ENCODE measurements at places on chromosomes 1 and 21.

DNA sequence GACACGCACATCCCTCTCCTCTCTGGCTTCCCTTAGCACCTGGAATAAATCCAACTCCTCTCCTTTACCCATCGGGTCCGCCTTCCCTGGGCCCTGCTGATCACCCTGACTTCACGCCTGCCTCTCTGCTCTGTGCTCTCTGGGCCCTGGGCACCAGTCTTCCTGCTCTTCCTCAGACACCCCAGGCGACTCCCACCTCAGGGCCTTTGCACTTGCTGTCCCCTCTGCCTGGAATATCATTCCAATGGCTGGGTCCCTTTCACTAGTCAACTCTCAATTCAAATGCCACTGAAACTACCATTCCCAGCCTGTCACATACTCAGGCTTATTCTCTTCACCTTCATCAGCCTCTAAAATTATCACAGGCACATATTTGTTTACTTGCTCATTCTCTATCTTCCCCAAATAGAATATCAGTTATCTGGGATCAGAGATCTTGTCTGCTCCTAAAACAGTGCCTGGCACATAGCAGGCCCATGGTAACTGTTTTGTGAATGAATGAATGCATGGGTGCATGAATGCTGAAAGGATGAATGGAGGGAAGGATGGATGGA is 27.2 kb upstream of the SELENON start:
- no peak for DNase-seq

GRCh38 chr1:119686661-119687060 is 25.1 kb upstream of the PHGDH start:
- DNase-seq = no peak

- no peak for DNase-seq
These were observed 77.0 kb downstream of the IARS2 start for GRCh38 chr1:220170836-220171526.

DNA sequence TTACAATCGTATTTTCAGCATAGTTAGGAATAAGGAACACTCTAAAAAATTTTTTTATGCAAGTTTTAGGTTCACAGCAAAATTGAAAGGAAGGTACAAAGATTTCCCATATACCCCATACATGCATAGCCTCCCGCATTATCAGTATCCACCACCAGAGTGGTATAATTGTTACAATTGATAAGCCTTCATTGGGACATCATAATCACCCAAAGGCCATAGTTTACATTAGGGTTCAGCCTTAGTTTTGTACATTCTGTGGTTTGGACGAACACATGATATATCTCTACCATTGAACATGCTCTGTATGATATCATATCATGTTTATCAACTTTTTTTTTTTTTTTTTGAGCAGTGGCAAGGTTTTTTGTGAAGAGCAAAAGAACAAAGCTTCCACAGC is 180.0 kb downstream of the SDCCAG8 start:
- DNase-seq = no peak

DNA sequence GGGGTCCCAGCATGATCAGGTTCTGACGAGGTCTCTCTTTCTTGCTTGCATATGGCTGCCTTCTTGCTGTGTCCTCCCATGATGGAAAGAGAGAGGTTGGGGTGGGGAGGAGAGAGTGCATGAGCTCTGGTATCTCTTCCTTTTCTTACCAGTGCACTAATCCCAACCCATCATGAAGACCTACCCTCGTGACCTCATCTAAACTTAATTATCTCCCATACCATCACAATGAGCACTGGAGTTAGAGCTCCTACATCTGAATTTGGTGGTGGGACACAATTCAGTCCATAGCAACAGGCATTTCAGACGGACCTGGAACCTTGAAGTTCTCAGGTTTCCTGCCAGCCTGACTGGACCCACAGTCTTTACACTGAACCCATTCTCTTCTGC is 125.2 kb upstream of the ZNF648 start:
- no peak for DNase-seq

GRCh38 chr1:54339126-54339525 is 67.1 kb downstream of the SSBP3 start:
- DNase-seq = no peak

DNA sequence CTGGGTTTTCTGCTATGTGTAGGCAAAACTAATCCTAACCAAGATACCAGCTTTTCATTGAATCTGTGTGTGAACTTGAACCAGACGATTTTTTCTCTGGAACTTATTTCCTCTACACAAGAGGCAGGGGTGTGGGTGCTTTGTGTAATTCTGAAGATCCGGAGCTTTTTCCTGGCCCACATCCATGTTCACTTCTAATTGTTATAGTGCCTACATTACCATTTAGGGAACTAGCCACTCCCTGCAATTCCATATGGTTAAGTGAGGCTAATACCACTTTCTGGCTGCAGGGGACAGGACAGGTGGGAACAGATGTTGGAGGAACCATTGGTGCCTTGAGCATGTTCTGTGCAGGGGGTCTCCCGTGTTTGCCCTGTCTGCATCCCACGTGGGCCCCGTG is 83.4 kb upstream of the FMN2 start:
- DNase-seq = no peak

DNA sequence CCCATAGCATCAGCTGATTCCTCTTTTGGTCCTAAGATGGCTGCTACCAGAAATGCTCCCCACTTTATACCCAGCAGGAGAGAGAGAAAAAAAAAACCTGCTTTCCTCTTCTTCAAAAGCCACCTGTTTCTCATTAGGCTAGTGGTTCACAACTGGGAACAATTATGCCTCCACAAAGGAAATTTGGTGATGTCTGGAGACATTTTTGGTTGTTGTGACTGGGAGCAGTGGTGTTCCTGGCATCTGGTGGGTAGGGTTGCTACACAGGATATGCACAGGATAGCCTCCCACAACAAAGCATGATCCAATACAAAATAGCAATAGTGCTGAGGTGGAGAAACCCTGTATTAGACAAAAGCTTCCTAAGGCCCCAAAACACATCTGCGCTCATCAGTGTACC is 38.5 kb upstream of the SGIP1 start:
- DNase-seq = peak; percentile 68

GRCh38 chr21:45103971-45104520 is 29.7 kb downstream of the ADARB1 start:
- DNase-seq = no peak

DNA sequence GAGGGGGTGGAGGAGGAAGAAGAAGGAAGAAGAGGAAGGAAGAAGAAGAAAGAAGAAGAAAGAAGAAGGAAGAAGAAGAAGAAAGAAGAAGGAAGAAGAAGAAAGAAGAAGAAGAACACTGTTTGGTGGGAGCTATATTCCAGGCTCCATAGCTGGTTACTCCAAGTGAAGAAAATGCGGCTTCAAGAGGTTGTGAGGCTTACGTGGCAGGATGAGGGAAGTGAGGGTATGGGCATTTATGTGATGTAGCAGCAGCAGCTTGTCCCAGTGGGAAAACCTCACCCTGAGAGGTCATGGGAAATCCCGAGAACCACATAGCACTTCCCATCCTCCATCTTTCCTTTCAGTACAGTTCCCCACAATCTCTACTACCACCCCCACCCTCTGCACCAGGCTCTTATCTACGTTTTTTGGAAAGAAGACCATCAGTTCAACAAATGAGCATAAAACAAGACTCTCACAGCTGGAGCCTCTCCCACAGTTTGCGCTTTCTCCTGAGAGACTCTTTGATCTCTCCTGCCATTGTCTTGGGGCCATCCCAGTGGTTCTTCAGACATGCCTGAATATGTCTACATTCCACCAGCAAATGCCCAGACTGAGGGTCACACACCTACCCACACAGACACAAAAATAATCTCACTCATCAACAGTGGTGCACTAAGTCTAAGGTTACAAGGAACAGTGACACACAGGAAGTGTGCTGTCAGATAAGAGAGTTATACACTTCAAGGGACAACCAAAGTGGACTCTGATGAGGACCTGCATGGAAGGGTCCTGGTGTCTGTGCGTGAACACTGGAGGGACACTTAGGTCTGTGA is 77.9 kb upstream of the KCNJ15 start:
- DNase-seq = no peak

DNA sequence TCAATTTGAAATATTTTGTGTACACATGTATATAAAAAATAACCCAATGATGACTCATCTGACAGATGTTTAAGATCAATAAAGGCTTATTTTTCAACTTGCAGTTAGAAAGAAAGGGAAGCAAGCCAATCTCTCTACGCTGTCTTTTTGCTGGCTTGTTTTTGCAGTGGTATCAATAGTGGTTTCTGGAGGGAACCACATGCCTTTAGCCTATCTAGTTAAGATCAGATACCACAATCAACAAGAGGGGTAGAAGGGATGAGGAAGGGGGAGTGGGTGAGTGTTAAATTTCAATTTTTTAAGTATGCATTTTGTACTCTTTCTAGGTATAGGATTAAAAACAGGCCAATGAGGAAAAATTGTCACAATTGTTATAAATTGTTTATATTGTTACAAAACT is 276.2 kb downstream of the KCNH1 start:
- no peak for DNase-seq

GRCh38 chr1:186812570-186812969 is 16.2 kb upstream of the PLA2G4A start:
- peak; percentile 58 for DNase-seq

- peak; percentile 17 for DNase-seq
These were observed 227.2 kb downstream of the DPYD start for GRCh38 chr1:97693601-97694000.

DNA sequence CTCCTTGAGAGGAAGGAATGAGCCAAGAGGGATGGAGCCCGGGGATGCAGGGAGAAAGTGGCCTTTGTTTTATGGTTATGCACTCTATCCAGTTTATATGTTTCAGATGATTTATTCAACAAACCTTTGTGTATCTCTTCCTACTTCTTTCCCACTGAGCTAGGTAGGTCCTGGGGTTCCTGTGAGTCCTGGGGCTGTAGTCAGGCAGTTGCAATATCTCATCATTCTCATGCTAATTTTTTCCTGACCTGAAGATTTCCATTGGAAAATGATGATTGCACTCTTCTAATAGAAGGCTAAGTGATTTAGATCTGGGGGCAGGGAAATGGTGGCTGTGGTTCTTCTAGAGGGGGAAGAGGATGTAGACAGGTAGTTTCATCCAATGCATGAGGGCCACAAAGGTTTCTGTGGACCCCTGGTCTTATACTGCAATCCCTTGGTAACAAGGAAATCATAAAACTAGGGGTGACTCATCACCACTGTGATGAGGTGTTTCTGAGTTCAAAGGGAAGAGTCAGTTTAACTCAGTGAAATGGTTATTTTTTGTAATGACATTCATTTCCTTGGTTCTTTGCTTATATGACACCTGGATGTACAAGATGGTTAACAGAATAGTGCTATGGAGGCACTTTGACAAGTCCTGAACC is 20.2 kb downstream of the B3GALT5 start:
- DNase-seq = no peak

- DNase-seq = no peak
These were observed 101.2 kb downstream of the HMGB4 start for GRCh38 chr1:33965086-33965485.

GRCh38 chr1:212677136-212677535 is 22.5 kb downstream of the BATF3 start:
- DNase-seq = no peak

DNA sequence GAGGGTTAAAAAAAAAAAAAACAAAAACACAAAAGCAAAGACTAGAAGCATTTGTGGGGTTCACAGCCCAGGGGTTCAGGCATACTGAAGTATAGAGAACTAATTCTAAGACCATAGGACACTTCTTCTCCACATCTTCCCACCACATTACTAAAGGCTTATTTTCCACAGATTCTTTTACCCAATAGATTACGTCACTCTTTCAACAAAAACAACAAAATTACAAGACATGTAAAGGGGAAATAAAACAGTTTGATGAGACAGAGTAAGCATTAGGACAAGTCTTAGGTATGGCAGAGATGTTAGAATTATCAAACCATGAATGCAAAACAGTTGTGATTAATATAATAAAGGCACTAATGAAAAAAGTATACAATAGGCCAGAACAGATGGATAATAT is 2013.7 kb downstream of the MRPL39 start:
- DNase-seq = no peak

DNA sequence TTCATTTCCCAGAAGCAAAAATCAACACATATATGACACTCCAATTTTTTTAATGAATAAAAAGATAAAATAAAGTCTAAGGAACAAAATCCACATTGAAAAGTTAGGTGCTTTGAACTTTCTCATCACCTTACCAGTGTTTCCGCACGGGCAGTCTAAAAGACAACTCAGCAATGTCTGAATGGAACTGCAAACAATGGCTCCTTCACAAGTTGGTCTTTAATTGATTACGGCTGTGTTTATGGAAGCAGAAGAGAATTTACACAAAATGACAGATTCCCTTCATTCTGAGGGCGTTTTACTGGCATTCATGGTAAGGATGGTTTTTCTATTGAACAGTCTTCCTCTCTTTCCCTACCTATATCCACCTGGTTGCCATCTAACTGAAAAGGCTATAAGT is 65.0 kb upstream of the RNPC3 start:
- no peak for DNase-seq

DNA sequence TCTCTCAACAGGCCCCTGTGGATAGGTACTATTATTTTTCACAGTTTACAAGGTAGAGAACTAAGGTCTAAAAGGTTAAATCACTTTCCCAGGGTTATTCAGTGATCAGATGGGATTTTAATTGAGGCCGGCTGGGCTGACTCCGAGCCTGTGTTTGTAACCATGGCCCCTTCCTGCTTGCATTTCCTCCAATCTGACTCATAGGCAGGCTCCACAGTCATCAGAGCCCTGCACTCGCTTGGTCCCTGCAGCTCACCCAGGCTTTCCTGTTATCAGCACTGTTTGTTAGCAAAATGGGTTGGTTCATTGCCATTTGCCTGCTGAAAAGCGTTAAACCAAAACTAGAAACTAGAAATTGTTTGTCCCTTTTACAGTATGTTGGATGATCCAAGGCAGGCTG is 41.4 kb upstream of the LMX1A start:
- DNase-seq = peak; percentile 92

DNA sequence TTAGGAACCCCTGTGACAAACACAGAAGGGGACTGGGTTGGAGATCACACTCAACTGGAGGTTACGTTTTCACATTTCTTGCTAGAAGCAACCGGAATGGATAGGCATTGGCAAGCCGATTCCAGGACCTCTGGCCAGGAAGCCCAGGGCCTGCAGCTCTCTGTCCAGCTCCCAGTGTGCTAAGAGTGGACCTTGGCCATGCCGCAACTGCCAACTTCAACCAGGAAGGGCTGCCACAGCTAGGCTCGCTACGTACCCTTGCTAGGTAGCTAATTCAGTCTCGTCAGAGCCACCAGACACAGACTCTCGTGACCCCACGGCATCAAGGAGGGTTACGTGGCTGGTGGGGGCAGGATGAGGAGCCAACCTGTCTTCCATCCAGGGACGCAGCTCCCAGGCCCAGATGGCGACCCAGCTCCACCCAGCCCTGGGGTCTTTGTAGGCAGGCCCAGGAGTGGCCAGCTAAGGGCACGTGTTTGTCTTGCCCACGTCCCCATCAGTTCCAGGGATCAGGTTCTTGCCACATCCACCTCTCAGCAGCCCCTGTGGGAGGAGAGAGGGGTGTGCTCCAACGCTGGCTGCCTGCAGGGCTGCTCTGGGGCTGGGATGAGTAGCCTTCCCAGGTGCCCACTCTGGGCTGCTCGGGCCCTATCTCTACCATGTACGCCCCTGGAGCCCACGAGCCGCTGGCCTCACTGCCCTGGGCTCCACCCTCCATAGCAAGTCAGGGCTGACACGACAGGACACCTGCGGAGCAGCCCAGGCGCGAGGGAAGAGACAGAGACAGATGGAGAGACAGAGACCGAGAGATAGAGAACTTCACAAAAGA is 39.2 kb downstream of the UBE2G2 start:
- DNase-seq = no peak

Measured in AG20443 (cell line).